ENCODE measurements at places on chromosomes 3 and 15.

- no peak for DNase-seq
These were observed 280.3 kb downstream of the ZPLD1 start for GRCh38 chr3:102715030-102715697.

GRCh38 chr3:197197334-197197733, 101.1 kb downstream of the DLG1 start:
- no peak for DNase-seq

DNA sequence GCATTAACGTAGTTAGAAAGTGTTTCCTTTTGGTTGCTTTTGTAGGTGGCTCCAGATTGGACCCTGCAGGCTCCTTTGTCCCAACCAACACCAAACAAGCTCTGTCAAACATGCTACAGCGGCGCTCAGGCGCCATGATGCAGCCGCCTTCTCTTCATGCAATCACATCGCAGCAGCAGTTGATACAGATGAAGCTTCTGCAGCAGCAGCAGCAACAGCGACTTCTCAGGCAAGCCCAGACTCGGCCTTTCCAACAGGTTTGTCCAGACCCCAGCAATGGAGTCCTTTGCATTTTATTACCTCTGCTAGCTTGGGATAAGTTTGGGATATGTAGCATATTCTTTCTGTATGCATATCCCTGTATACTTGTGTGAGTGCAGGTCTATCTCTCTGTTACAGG, 10.1 kb upstream of the P2RY12 start:
- no peak for DNase-seq

GRCh38 chr3:78314327-78314726, 1274.4 kb downstream of the ROBO2 start:
- DNase-seq = no peak

GRCh38 chr15:25451501-25451900, 12.7 kb upstream of the UBE3A start:
- no peak for DNase-seq

DNA sequence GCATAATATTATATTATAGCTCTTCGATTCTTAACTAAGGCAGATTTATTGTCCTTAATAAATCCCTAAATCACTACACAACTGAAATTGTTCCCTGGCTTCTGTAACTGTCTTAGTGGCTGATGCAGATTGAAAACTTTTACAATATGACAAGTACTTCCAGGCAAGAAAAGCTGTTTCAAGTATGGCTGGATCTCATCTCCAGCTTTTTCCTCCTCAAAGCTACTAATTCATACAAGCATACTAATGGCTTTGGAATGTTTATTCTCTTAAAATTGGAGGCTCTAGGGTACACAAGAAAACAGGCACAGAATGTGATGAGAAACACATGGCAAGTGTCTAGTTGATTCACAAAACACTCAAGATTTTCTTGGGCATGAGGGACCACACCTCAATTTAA, 351.5 kb upstream of the ICE2 start:
- DNase-seq = no peak
